Activated CD8-positive, alpha-beta memory T cell treated with anti-CD3 and anti-CD28 coated beads, Interleukin-2, amount 10 ng/mL, durations not matched to agents 7 days and 5 days (primary cell): ENCODE measurements at places on chromosomes 11 and 22. TPM values are rescaled to one million over a fixed set of nuclear protein-coding genes. Genes with fewer than 3 reads are reported as not detected.

DNA sequence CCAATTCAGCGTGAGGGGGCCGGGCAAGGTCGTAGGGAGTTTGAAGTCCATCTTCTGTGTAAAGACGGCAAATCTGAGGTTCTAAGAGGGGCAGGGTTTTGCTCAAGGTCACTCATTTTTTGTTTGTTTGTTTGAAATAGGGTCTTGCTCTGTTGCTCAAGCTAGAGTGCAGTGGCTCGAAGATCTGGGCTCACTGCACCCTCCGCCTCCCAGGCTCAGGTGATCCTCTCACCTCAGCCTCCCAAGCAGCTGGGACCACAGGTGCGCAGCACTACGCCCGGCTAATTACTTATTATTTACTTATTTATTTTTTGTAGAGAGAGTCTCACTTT, 355 bp upstream of the AP1B1 start:
- no peak for DNase-seq

DNA sequence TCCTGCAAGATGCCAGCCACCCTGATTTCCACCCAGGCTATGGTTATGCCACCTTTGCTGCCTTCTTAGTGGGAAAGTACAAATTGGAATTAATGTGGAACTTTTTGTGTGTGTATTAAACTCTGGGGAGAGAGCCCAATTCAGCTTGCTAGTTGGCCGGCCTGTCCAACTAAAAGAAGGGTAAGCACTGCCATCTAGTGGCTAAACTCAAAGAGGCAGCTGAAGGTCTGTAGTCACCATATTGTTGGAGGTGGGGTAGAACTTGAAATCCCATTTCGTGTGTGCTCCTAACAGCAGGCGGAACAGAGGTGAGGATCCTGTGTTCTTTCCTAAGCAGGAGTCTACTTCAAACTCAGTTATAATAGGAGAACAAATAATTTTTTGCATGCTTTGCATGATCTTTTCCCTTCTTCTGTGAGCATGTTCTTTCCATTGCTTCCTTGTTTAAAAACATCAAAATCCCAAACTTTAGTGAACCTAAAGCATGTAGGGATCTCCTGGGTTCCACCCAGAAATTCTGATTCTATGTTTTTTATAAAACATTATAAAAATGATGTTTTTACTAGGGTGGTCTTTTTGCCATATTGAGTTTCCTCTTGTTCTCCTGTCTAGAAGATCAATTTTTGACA, 138.8 kb upstream of the SORL1-AS1 start:
- peak; percentile 79 for DNase-seq

Gene OR6T1
- total RNA-seq = not detected

DNA sequence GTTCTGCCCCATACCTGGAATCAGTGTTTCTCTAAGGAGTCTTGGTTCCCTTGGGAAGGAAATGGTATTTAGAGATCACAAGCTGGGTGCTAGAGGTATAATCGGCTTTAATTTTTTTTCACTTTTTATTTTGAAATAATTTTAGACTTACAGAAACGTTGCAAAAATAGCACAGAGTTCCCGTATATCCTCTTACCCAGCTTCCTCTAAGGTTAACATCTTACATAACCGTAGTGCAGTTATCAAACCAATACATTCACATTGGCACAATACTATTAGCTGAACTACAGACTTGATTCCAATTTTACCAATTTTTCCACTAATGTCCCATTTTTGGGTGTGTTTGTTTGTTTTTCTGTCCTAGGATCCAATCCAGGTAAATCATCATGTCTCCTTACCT, 63.8 kb downstream of the RBX1 start:
- DNase-seq = no peak

Gene TTC9C
- 49.2 TPM for total RNA-seq

Gene ISX
- total RNA-seq = not detected

GRCh38 chr11:116172156-116172555, 600.6 kb downstream of the BUD13 start:
- no peak for DNase-seq

- DNase-seq = no peak
These were observed 68.8 kb upstream of the SCUBE2 start for GRCh38 chr11:9160166-9160565.

DNA sequence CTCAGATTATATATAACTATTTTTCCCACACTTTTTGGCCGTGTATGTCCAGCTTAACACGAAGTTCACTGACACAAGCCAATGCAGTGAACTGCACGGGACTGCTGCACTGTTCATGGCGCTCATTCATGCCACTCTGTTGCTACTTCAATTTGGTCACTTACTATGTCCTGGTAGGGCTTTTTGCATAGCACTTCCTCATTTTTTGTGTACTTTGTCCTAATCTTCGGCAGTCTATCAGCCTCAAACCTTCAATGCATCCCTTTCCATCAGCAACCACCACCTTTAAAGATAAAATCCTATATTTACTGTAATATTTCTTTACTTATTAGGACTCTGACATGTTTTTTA, 18.7 kb upstream of the ARHGAP32 start:
- no peak for DNase-seq

DNA sequence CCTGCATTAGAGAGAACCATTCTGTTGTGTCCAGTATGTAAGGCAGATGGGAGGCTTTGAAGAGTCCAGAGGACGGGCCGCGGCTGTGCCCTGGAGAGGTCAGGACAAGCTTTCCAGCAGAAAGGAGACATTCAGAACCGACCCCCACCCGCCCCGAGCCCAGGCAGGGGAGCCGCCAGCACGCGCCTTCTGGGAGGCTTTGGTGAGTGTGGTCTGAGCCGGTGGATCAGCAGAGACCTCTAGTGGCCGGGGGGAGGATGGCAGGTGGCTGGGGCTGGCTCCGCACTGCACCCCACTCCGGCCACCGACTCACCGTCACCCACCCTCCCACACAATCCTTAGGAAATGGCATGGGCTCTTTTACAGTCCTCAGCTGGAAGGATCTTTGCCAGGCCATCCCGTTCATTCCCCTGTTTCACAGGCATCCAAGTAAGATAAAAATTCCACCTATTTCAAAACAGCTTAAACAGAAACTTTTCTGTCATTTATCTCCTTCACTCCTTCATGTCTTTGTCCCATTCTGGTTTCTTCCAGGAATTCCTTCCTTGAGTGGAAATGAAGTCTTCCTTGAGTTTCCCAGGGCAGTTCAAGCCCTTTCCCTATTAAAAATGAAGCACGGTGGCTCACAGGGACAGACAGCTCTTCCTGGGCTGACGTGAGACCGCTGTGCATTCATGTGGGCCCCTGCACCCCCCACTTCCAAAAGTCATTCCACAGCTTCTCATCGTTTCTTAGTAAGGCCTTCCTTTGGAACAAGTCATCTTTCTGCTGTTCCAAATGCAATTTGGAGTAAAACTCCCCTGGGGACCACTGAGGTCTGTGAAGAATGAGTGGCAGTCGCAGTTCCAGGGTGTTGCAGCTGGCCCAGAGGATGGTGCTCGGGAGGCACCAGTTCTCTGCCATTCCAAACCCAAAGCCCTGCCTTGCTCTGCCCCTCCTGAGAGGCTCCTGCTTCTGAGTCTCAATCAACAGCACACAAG, 91.0 kb downstream of the FEZ1 start:
- peak; percentile 73 for DNase-seq

DNA sequence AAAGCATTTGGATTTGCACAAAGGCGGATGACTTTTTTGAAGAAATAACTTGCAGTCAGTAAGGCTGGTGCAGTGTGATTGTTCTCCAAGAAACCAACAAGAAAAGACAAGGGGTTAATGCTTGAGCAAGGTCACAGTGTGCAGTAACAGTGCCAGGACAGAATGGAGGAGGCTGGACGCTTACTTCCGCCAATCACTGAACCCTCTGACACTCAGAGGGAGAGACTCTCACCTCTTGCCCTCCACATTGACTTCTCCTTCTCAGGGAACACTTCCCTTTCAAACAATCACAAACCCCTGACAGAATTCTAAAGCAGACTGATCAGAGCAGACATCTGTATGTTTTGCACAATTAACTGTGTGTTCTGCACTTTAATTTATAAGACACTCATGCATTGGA, 228.4 kb downstream of the BLID start:
- DNase-seq = no peak

- DNase-seq = no peak
These were observed 270.5 kb upstream of the SORL1-AS1 start for GRCh38 chr11:121723246-121723741.
